Ammon's horn (tissue), 1 donor: ENCODE measurements at places on chromosomes 12 and 14.
A peak's percentile ranks its signal among the peaks of the same experiment; 100 is the strongest.

DNA sequence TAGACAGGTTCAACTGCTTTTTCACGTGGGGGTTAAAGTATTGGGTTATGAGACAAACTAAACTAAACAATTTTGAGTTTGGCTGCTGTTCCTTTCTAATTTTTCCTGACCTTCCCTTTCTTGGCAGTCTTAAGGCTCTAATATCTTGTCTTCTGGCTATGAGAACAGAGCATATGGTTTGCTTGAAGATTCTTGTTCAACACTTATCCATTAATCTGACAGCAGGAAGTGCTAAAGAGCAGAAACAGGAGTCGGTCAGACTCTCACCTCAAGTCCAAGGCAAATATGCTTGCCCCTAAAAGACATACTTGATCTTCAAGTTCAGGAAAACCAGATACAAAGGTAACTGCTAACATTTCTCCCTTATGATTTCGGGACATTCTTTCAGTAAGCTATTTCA lies 52.6 kb upstream of the KCNJ8 start:
- no peak for DNase-seq

DNA sequence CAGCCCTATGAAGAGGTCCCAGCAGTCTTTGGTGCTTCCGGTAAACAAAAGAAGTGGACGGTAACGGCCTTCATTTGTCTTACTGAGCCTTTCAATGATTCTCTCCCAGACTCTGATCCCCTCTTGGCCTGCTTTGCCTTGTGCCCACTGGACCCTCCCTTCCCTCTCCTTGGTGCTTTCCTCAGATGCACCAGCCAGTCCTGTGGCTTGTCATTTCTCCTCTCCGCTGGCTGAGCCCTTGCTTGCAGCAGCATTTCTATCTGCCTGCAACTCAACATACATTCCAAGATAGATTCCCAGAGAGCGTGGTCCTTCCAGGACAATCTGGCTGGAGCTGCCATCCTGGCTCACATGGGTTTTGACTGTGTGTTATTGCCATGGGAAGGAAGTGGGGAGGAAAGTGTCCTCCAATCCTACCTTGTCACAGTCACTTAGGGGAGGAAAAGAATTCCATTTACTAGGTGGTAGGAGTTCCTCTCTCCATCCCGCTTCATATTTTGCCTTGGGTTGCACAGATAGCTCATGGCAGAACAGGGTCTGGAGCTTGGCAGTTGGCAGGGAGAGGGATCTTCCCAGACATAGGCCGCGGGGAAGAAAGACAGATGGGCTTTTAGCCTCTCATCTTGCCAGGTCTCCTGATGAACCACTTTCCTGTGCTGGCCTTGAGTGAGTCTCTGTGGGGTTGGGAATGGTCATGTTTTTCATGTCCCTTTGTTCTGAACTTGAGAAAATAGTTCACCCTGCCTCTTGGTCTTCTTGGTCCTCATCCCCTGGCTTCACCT lies 92.8 kb upstream of the KCNA1 start:
- DNase-seq, result no peak

DNA sequence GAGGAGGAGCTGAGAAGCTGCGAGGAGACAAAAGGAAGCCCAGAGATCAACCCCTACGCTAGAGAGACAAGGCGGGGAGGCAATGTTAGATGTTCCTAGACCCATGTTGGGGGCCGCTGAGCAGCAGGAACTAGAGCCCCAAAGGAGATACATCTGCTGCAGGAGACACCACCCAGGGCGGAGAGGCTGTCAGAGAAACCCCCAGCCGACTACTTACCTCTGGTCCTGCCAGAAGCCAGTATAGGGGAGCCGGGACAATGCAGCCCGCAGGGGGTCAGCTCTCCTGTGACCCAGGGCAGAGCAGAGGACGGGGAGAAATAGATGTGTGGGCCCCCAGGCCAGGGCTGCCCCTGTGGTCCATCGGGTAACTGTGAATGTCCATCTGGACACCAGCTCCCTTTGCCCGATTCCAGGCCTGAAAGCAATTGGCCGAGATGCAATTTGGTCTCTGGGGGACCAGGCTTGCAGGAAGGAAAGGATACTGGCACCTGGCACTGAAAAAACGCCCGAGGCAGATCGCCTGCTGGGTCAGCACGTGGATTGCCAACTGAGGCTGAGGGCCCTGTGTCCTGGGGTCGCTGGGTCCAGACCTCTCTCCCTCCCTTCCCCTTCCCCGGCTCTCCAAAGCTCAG lies 34.9 kb downstream of the SYNE3 start:
- DNase-seq, result no peak

- no peak for DNase-seq
These were observed 83.3 kb downstream of the NCOR2 start for GRCh38 chr12:124484067-124484466.

DNA sequence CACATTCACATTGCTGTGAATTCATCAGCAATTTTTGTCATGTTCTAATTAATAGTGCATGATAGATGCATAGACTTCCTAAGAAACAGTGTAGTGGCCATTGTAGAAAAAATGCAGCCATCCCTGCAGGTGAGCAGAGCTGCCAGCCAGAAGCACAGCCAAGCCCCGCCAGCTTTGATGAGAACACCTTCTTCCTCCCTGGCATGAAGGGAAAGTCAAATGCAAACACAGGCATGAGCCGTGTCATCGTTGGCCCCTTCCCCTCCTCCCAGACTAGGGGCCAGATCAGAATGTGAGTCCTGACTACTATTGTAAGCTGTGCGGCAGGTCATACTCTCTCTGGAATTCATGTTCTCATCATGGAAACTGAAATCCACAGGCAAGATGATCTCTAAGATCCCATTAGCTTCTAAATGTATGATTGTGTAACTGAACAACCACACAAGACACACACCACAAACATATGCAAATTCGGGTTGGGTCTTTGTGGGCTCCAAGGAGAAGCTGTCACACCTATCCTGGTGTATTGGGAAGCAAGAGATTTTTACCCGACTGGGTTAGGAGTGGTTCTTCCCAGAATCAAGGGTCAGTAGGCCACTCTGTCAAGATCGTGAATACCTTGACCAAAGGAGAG lies 2.8 kb upstream of the AQP2 start:
- DNase-seq, result no peak

GRCh38 chr12:4031703-4032291 lies 158.6 kb upstream of the PARP11 start:
- no peak for DNase-seq

- DNase-seq, result no peak
These were observed 473.9 kb downstream of the BCL11B start for GRCh38 chr14:98798099-98798498.

- no peak for DNase-seq
These were observed 133.0 kb downstream of the SOX5 start for GRCh38 chr12:23816394-23816851.

DNA sequence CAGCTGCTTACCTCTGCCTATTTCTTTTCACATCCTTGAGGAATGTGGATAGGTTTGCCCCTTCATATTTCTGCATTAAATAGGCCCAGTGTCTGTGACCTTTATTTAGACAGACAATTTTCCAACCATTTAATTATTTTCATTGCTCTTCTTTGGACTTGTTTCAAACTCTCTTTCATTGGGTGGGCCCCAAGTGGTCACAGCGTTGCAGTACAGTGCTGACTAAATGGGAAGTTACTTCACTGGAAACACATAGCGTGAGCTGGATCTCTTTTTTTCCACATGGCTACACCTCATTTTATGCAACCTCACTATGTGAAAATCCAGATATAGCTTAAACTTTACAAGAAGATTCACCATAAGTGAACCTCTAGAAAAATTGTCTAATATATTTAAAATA lies 438.9 kb downstream of the ADAMTS20 start:
- no peak for DNase-seq

- DNase-seq, result peak; percentile 54
These were observed 3.0 kb downstream of the WNT1 start for GRCh38 chr12:48980953-48981756.

- DNase-seq, result no peak
These were observed 118.4 kb upstream of the EVL start for GRCh38 chr14:99946652-99947489.

DNA sequence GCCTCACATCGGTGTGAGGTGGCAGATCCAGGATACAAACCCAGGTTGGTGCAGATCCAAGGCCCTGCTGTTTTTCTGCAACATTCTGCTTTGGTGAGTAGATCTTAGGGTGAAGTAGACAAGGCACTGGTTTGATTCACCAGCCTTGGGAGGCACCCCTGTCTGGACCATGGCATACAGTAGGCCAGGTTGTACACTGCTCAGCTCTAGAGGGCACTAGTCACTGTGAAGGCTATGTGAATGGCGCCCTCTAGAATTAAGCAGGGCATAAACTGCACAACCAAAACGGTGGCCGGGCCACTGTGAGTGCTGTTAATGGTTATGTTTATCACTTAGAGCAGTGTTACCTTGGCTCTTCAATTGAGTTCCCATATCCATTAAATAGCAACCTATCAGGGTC lies 280.6 kb upstream of the PWP1 start:
- no peak for DNase-seq

GRCh38 chr12:130832561-130833209 lies 6.4 kb downstream of the STX2 start:
- peak; percentile 68 for DNase-seq

- no peak for DNase-seq
These were observed 330.8 kb downstream of the SOX5 start for GRCh38 chr12:23618718-23619117.

DNA sequence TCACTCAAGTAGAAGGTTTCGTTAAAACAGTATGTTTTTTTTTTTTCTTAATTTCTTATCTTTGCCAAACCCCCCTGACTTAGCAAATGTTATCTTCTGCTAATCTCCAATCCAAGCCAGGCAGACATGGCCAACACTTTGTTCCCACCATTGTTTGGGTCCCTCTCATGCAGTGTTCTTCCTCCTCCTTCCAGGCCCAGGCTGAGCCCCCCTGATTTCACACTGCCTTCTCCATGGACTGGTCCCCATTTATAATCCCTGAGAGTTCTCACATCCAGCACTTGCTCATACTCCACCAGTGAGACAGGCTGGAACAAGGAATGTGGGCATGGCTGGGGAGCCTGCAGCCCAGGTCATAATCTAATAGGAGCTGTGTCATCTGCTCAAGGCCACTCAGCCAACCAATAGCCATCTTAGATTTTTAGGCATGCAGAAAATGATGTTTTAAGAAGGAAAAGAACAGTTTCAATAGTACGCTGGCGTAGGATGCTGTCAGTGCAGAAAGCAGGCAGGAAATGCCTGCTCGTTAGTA lies 238.4 kb upstream of the CCDC196 start:
- DNase-seq, result peak; percentile 15

DNA sequence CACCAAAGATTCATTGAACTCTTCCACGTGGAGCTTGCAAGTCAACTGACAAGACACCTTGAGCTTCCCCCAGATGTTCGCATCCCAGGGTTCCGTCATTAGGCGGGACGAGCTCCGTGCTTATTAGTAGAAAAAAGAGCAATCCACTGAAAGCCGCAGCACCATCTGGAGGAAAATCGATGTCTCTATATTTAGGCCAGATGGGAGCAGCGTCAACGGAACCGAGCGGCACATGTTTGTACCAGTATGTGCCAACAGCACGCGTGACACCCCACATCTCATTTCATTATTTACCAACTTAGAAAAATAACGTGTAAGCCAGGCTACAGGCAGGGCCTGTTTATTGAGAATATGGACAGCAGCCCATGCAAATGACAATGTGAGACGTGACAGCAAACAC lies 45.8 kb upstream of the TMEM132D start:
- DNase-seq, result peak; percentile 29

DNA sequence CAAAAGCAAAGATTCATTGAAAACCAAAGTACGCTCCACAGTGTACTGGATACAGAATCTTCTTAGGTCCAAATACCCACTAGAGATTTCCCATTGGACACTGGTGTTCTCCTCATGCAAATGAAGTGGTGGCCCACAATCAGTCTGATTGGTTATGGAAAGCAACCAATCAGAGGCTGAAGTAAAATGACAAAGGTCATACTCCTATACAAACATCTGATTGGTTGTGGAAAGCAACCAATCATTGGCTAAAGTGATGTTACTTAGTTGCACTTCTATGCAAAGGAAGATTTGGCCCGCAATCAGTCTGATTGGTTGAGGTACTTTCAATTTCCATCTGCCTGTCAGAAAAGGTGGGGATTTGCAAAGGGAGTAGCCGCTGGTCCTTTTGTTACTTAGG lies 1.3 kb upstream of the WASHC3 start:
- no peak for DNase-seq

DNA sequence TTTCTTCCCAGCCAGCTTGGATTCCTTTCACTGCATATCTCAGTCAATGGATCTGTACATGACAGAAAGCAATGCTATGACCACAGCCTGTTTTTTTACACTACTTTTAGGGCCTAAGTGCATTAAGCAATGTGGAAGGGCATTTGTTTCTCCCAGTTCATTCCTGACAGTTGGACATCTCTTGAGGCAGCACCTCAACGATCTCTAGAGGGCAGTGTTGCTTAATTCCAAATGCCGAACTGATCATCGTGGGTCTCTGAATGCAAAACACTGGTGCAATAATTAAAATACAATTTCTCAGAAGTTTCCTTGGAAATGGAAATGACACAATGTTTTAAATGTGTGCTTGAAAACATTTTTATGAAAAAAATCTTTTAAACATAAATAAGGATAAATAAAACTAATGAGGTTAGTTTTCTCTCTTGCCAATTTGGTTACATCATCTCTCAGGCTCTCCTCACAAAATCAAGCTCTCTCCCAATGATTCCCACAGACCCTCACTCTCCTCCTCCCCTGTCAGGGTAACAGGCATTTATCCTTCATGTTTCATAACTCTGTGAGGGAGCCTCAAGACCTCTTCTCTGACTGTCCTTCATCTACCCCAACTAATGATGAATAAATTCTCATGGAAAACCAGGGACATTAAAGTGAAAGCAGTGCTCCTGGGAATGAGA lies 192.4 kb upstream of the SLC16A7 start:
- DNase-seq, result peak; percentile 90

DNA sequence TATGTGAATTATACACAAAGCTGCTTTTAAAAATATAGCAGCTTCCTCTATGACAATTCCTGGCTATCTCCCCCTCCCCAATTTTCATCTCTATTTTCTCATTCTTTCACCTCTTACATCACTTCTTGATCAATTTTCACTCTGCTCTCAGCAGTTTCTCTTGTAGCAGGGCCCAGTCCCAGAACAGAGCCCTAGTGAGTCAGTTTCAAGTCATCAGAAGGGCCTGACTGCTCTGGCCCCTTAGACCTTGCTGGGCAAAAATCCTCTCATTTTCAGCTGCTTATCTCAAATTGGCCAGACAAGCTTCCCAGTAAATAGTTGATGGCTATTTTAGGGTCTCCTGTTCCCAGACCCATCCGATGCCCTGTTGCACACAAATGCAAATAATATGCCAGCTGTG lies 101.4 kb downstream of the TTC7B start:
- no peak for DNase-seq

- no peak for DNase-seq
These were observed 30.5 kb downstream of the PRKD1 start for GRCh38 chr14:29897181-29897580.

- no peak for DNase-seq
These were observed 77.4 kb downstream of the NCOR2 start for GRCh38 chr12:124489915-124490583.

DNA sequence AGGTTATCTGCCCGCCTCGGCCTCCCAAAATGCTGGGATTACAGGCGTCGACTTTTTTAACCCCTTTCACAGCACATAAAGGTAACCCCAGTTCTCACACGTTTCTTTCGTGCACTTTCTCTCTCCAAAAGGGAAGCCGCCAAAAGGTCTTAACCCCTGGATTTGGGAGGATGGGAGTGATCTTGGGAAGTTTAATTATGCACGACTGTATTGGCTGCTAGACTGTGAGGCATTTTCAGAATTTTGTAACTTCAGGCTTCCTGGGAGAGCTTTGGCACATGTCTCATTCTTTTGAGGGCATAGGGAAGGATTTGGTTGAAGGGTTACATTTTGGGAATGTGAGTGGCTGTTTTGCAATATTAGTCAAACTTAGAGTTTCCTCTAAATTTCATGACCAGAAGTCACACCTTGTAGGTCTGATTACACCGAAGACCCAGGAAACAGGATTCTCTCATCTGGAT lies 1.4 kb upstream of the SMARCC2 start:
- no peak for DNase-seq
